ENCODE measurements at places on chromosomes 3 and 15. TPM values are rescaled to one million over a fixed set of nuclear protein-coding genes. Genes with fewer than 3 reads are reported as not detected.

Gene RGMA
- 6.6 TPM for total RNA-seq

DNA sequence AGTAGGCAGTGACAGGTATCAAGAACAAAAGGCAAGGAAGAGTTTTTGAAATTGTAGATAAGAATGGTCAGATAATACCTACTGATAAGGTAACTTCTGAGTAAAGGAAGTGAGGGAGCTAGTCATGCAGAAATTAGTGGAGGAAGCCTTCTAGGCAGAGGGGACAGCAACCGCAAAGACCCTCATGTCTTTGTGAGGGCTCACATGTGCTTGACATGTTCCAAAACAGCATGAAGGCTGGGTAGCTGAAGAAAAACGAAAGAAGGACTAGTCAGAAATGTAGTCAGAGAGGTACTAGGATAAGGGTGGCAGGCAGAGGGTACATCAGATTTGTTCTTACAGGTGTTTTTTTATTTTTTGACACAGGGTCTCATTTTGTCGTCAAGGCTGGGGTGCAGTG, 5.3 kb downstream of the SIN3A start:
- DNase-seq, result no peak

DNA sequence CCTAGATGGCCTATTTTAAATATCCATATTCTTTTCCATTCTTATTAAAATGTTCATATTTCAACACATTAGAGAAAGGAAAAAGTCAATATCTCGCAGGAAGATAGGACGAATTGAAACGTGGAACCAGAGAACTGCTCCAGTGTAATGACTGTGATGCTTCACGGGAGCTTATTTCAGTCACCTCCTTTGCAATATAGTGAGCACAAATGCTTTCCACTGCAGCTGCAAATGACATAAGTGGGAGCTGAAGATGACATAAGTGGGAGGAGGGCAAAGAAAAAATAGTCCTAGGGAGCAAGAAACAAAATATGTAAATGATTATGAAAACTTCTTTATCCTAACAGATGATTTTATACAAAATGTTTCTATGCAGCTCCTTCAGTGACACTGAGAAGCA, 324.1 kb downstream of the ZNF385D start:
- no peak for DNase-seq

DNA sequence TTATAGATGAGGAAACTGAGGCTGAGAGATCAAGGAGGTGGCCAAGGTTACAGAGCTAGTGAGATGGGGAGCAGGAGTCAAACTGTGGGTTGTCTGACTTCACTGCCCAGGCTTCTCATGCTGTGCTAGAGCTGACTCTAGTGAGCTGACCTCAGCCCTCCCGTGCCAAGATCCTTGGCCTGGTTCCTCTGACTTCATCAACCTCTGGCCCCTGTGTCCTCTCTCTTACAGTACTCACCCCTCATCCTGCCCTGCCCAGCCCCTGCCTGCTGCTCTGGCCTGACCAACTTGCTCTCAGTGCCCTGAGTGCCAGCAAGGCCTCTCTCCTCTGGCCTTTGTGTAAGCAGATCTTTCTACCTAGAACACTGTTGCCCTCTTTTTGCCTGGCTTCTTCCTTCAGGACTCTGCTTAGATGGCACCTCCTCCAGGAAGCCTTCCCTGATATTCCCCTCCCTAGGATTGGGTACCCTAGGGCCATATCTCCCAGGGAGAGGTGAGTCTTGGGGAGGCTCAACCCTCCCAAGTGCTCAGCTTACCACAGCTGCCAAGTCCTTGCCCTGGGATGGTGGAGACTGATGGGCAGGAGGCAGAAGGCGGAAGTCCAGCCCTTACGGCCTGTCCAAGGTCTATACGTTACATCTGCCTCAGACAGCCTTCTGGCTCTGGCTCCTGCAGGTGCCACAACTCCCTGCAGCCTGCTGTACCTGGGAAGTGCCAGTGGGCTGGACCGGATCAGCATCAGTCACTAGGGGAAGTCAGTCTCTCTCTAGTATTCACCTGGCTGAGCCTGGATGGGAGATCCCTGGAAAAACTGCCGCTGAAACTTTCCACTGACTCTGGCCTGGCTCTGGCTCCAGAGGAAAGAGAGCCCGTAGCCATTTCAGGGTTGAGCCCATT, 36.3 kb upstream of the FAM107A start:
- DNase-seq, result no peak

Gene BSN
- 0.71 TPM for total RNA-seq

DNA sequence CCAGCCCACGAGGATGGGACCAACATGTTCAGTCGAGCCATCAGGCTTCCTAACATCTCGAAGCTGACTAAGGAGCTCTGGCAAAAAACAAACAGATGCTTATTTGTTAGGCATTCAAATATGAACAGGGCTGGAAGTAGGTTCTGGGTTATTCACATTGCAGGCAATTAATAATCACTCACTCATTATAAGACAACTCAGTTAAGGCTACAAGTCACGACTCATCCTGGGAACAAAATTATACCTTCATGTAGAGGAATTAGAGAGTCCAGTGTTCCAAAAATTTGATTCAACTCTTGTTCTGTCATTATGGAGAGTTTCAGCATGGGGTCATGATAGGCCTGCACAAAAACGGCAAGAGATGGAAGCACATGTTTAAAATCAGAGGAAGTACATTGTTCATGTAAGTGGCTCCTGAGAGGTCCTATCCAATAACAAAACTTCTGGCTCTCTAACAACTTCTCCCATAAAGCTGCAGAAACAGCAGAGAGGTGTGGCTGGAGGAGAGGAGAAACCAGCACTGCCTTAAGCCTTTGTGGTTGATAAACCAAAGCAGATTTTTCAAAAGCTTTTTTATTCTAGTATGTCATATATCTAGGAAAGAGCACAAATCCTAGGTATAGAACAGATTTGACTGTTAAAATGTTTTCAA, 50.6 kb downstream of the ARHGEF3 start:
- DNase-seq, result no peak

GRCh38 chr15:101031213-101031612, 112.1 kb downstream of the LRRK1 start:
- DNase-seq, result peak; percentile 7

DNA sequence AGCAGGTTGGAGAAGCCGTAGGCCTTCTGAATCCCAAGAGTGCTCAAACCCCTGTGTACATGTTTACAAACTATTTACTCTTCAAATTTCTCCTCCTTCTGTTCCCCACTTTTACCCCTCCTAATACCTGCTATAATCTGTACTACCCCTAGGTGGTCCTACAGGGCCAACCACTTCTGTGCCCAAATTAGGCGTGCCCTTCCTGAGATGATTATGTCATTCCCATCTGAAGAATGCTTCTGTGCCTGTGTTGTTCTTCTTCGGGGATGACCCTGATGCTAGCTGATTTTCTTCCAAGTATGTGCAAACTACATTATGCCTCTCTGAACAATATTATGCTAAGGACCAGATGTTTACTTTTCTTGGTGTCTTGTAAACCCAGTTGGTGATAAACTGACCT, 20.5 kb downstream of the RBP2 start:
- no peak for DNase-seq

GRCh38 chr15:48645558-48646330, at the start of gene FBN1:
Gene FBN1, minus strand, starts transcription at chr15:48645709. Its CDS starts 940 bp downstream, at chr15:48644769.
- peak; percentile 92 for DNase-seq

- no peak for DNase-seq
Measured at GRCh38 chr3:15151166-15151565, 52.2 kb upstream of the RBSN start.

Gene NEK4
- 29.4 TPM for total RNA-seq
